ENCODE measurements at places on chromosomes 2 and 18. TPM values are rescaled to one million over a fixed set of nuclear protein-coding genes. Genes with fewer than 3 reads are reported as not detected.
A peak's percentile ranks its signal among the peaks of the same experiment; 100 is the strongest.

ARHGAP28 gene
- not detected for total RNA-seq

ICOS gene
- total RNA-seq: 145 TPM

RTP5 gene
- 0.56 TPM for total RNA-seq

ZNF521 gene
- not detected for total RNA-seq

ANKRD39 gene
- total RNA-seq: 16.5 TPM

DES gene
- 0.10 TPM for total RNA-seq

DNA sequence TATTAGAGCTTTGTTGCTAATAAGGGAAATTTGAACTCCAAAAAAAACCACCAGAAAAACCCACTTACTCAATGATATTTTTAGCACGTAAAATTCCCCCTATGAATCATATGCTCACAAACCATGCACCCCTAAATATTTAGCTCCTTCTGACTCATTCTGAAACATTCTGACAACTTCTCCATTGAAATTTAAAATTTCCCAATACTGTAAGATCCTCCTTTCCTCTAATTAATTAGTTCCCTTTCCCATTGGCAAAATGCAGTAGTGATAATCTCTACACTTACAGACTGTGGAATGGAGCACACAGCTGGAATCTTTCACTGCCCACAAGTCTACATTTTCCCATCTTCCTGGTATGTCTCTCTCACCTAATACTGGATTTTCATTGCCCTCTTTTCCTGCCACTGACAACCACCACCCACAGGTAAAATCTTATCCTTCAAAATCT is 215.8 kb upstream of the ACVR2A start:
- DNase-seq: no peak

DNA sequence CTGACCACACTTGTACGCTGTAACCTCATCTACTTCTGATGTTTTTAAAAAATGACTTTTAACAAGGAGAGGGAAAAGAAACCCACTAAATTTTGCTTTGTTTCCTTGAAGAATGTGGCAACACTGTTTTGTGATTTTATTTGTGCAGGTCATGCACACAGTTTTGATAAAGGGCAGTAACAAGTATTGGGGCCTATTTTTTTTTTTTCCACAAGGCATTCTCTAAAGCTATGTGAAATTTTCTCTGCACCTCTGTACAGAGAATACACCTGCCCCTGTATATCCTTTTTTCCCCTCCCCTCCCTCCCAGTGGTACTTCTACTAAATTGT is 2.1 kb downstream of the RHOB start:
- DNase-seq: no peak

- no peak for DNase-seq
These were observed 23.1 kb downstream of the PSD4 start for GRCh38 chr2:113196839-113197238.

DNA sequence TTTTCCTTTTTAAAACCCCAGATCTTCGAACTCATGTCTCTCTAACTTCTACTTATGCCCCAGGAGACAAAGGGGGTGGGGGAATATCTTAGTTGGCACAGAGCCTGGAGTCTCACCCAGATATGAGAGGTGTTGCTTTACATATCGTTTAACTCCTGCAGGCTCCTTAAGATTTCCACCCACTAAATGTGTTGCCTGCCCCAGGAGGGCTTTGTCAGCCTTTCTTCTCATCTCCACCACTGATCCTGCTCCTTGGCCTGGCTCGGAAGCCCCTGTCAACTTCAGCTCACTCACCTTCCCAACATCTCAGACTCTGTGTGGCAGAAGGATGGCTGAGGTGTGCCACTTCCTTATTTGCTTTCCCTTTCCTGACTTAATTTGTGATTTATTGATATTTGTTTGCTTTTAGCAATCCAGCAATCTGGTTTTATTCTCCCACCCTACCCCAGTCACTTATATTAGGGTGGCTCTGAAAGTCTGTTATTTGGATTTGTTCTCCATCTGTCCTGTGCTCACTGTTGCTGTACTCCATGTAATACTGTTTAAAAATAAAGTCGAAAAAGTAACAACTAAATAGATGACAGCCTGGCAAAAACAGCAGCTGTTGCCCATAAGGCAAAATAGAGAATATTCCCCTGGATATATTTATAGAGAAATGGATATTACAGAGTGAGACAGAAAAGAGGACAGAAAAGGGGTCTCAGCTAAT is 200.6 kb downstream of the ZBTB7C start:
- DNase-seq: no peak

- DNase-seq: no peak
These were observed 466.0 kb downstream of the PTH2R start for GRCh38 chr2:208872591-208872990.

DNA sequence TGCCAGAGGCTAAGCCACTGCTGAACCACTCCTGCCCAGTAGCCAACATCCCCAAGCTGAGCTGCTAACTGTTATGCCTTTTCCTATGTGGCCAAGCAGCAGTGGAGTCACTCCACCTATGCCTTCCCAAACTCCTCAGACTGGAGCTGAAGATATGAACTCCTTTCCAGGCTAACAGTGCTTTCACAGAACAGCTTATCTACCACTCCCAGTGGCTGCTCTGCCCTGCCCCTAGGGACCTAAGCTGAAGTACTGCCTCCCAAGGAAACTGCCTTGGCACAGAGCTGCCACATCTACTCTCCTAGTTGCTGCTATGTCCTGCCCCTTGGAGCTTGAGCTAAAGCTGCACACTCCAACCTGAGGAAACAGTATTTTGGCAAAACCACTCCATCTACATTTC is 275.9 kb downstream of the RBM43 start:
- no peak for DNase-seq

DNA sequence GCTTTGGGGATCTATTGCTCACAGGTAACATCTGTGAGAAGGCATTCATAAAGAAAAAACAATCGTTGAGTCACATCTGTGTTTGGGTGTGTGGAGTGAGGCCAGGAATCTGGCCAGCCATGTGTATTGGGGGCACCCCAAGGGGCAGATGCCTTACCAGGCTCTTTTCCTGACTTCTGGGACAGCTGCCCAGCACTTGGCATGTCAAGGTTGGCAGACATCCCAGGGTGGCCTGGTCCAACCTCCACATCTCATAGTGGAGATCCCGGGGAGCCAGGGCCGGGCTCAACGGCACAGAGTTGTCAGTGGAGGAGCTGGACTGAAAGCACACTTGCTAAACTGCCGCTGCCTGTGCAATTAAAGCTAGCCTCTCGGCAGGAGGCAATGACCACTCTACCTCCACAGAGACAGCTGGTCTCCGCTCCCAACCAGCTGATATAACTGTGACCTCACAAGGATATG is 75.3 kb upstream of the MGAT4A start:
- no peak for DNase-seq

- no peak for DNase-seq
These were observed 56.5 kb upstream of the ACVR1 start for GRCh38 chr2:157932480-157933159.

DNA sequence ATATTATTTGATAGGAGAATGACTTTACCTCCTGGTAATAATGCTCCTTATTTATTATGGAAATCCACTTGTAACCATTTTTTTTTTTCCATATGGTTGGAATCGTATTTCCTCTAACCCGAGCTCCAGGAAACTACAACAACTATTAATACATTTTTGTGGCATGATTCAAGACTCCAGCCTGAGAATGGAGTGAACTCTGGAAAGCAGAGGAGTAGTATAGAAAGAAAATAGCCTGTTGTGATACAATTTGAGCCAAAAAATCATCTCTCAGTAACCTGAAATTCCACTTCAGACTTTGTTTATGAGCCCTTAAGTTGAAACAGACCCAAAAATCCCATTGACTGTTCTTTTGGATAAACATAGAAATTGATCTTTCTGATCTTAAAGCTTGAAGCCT is 921.1 kb downstream of the SOCS6 start:
- no peak for DNase-seq

DNA sequence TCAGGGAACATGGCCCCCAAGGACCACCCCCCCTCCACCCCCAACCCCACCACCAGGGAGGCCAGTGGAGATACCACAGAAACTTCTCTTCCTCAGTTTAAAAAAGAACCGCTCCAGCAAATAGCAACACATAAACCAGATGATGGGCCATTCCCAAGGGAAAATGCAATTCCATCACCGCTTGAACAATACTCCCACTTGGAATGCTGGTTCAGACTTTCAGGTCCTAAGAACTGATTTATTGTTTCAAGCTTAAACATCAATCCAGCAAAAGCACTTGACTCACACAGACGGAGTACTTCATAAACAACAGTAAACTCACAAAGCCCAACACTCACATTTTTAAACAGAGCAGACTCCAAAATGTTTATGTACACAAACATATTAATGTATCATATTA is 6.9 kb downstream of the HDAC4 start:
- DNase-seq: no peak

DNA sequence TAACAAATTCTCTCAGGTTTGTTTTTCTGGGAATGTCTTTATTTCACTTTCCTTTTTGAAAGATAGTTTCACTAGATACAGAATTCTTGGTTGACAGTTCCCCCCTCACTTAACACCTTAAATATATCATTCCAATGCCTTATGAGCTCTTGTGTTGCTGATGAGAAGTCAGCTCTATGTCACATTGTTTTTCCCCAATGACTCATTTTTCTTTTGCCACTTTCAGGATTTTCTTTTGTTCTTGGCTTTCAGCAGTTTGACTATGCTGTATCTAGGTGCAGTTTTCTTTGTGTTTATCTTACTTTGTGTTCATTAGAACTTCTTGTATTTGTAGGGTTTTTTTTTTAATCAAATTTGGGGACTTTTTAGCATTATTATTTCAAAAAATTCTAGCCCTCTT is 5.6 kb upstream of the RALBP1 start:
- DNase-seq: no peak

GRCh38 chr2:196453613-196454047 is 185.9 kb upstream of the CCDC150 start:
- DNase-seq: peak; percentile 50

GRCh38 chr2:105675841-105676240 is 68.9 kb upstream of the NCK2 start:
- DNase-seq: no peak

Measured in activated T-cell treated with anti-CD3 and anti-CD28 coated beads, Interleukin-2, amount 50 U/mL, for 72 hours (primary cell).